ENCODE measurements at places on chromosomes 6 and 20.

- DNase-seq = no peak
Observed at GRCh38 chr6:116763906-116764628, 1.5 kb downstream of the FAM162B start.

DNA sequence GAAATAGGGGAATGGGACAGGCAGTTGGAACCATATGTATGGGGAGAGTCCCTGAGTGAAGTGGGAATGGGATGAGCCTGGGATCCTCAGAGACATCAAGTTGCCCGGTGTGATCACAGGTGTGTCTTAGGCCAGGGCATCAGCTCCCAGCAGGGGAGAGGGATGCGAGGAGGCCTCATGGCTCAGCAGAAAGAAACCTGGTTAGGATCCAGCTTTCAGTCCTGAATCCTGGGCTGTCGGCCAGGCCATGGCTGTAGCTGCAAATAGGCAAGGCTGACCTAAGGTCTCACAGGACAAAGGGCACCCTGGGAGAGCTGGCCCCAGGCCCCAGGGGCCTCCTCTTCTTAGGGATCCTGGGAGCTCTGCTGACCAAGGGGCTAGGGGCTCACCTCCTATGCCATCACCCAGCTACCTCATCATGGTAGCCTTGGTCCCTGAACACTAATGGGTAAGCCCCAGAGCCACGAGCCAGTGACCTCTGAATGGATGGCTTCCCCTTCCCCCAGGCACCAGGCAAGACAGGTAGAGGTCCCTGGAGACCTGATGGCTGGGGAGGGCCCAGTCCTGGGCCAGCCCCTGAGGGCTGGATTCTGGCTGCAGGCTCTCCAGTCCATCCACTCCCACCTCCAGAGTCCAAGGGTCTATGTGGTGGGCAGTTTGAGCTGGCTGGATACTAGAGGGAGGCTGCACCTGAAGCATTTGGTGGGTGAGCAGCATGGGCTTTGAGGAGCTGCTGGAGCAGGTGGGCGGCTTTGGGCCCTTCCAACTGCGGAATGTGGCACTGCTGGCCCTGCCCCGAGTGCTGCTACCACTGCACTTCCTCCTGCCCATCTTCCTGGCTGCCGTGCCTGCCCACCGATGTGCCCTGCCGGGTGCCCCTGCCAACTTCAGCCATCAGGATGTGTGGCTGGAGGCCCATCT, at the start of gene SLC22A7:
Gene SLC22A7 (plus strand): TSS at position 617 of the 921 bp plus-strand sequence. CDS start 99 bp downstream, at position 716.
- DNase-seq = no peak

GRCh38 chr20:49179368-49180277, 8.5 kb downstream of the STAU1 start:
- no peak for DNase-seq

DNA sequence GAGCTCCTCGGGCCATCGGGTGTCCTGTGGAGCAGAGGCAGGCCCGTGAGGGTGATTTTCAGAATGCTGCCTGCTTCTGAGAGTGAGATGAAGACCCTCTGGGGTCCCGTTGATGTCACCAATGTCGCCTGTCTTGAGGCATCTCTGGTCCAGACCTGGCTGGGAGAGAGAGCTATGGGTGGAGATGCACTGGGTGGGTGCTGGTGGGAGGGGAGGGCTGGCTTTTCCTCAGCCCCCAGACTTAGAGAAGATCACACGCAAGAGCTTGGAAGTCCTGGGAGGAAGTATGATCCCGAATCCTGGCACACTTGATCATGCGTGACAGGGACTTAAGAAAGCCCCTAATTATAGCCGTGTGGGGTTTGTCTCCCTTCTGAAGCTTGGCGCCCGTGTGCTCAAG, 103.2 kb upstream of the CD93 start:
- DNase-seq = no peak

DNA sequence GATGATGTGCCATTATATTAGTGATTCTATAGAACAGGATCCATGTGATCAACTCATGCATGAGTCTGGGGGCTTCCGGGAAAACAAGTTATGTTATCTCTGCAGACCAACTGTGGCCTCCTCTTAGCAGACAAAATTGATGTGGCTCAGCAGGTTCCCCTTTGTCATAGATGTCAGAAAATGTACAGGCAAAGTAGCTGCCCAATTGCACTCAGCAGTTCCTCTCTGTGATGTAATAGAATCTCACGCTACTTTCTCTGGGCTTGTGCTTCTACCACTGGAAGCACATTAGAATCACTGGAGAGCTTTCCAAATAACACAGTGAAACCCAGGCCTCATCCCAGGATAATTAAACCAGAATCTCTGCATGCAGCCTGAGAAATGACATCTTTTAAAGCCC, 253.1 kb downstream of the SLC24A3 start:
- DNase-seq = no peak

DNA sequence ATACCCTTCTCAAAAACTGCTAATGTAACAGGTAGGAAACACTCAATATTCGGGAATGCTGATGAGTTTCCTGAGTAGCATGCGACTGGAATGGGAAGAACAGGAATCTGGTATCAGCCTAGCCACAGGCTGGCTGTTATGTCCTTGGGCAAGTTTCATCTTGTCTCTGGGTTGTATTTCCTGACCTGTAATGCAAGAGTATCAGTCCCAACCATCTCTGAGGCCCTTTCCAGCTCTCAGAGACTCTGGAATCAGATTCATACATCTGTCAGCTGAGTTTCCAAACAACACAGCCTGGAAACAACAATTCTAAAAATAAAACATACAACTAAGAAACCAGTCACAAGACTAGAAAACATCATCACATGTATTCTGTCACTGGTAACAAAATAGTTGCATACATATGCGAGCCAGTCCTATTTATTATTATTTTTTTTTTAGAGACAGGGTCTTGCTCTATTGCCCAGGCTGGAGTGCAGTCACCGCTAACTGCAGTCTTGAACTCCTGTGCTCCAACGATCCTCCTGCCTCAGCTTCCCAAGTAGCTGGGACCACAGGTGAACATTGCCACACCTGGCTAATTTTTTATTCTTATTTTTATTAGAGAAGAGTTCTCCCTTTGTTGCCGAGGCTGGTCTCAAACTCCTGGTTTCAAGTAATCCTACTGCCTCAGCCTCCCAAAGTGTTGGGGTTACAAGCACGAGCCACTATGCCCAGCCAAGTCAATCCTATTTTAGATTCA, 16.7 kb upstream of the TFAP2A start:
- no peak for DNase-seq

DNA sequence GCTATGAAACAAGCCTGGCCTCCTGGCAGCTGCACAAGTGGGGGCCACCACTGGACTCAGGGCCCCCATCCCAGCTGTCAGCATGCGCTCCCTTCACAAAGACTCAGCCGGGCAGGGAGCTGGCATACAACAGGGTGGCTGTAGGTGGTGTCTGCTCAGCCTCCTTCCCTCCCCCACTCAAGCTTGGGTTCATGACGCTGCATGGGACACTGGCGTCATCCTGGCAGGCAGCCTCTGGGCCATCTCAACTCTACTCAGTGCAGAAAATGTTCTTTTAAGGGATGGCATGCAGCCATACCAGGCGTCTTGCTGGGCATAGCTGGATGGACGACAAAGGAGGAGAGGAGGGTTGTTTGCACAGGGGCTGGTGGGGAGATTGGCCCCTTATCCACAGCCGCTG, 30.5 kb downstream of the SAYSD1 start:
- DNase-seq = no peak

DNA sequence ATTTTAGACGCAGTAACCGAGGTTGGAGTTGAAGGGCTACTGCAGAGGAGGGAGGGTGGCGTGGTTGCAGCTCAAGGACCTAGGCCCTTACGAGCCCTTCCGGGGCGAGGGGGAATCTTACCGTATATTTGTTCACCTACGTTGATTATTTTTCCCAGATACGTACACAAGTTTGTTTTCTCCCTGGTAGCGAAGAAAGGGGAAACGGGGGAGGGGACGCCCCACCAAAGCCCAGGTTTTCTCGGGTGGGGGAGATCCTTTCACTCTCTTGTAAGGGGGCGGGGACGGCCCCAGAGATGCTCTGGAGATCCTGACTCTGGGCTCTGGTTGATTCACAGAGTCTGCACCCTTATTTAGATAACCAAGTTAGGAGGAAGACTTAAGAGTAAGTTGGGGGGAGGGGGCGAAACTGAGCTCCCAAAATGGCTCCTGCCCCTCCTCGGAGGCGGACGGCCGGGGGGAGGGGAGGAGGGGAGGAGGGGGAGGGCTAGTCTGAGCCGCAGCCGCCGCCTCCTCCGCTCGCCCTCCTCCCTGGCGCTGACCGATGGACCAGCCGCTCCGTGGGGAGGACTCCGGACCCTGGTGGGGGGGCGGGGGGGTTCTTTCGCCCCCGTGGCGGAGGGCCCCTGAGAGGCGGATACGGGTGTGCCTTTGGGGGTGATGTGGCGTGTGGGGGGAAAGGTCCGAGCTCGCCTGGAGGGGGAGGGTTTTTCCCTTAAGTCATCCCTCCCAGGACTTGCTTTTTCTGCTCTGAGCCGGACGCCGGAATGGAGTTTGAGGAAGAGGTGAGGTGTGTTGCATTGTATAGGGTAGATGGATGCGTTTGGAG, 2.2 kb downstream of the BRD2 start:
- peak; percentile 87 for DNase-seq

GRCh38 chr6:149963212-149963461, 606 bp upstream of the ULBP1 start:
- DNase-seq = peak; percentile 40

- no peak for DNase-seq
Observed at GRCh38 chr6:31462026-31462963, 35.6 kb upstream of the MICB start.

DNA sequence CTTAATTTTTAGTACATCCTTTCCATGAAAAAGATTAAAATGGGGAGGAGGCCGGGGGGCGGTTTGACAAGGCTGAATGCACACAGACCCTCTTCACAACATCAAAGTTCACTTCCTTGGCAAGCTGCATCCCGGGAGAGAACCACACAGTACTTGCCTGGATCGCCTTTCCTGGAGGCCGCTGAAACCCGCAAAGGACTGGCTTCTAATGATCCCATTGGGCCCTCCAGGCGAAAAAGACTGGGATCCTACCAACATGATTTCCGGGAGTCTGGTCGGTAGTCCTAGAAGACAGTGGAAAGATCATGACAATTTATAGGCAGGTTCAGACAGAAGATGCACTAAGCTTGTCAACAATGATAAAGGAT, 60.2 kb downstream of the RIPOR2 start:
- no peak for DNase-seq

DNA sequence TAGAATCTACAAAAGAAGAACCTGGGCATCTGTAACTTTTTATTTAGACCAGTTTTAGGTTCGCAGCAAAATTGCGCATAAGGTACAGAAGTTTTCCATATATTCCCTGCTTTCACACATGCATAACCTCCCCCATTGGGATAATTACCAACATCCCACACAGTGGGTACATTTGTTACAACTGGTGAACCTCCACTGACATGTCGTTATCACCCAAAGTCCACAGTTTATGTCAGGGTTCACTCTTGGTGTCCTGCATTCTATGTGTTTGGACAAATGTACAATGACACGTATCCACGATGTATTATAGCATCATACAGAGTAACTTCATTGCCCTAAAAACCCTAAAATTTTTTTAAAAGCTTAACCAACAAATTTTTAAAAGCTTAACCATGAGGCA, 109.7 kb downstream of the SMLR1 start:
- no peak for DNase-seq

DNA sequence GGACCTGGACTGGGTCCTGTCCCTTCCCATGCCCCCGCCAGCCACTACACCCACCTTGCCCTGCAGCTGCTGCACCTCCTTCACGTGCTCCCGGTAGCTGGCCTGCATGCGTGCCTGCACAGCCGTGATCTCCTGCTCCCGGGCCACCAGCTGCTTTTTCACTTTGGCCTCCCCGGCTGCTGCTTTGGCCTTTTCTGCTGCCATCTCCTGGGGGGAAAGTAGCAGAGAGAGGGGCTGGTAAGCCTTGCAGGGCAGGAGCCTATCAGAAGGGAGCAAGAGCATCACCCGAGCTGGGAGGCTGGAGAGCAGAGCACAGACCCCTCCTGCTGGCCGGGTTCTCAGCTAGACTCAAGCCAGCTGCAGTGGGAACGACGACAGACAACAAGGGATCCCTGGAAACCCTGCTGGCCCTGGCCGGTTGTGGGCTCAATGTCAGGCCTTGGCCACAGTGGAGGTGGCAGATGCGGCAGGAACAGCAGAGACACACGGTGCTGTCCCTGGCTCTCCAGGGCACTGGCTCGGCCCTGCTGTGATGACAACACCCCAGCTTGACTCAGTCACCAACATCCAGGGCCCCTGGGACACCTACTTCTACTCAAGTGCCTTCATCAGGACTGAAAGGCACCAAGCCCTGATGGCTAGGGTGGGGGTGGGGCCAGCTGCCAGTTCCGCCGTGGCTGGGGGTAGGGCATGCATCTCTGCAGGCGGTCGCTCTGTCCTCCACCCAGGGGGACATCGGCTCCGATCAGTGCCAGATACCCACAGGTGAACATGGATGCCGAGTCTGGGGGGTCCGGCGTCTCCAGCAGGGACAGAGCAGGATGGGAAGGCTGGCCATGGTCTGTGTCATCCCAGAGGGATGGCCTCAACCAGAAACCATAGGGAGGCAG, 45.3 kb downstream of the RRBP1 start:
- DNase-seq = no peak

DNA sequence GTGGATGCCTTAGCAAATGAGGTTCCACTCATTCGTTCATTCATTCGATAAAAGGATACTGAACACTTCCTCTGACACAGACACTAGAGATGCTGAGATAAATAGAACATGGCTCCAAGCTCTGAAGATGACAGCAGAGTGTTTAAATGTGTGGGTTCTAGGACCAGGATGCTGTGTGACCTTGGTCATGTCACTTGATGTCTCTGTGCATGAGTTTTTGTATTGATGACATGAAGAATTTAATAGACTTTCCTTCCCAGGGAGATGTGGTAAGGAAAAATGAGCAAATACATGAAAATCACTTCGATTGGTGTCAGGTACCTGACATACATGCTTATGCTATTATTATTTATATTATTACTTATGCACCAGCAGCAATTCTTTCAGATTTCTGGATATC, 34.3 kb upstream of the CD83 start:
- no peak for DNase-seq

GRCh38 chr6:130116273-130116672, 97.9 kb downstream of the L3MBTL3 start:
- no peak for DNase-seq

GRCh38 chr20:20161611-20162010, 109.3 kb downstream of the CFAP61 start:
- DNase-seq = no peak

GRCh38 chr20:34755367-34755766, 51.2 kb downstream of the TP53INP2 start:
- DNase-seq = no peak
